ENCODE measurements at places on chromosomes 3 and 15.
A peak's percentile ranks its signal among the peaks of the same experiment; 100 is the strongest.

- DNase-seq = no peak
Observed at GRCh38 chr15:58678683-58679082, 70.8 kb downstream of the ADAM10 start.

GRCh38 chr3:185916042-185916833 is 21.6 kb downstream of the TRA2B start:
- DNase-seq = no peak

GRCh38 chr3:195271410-195272243 is 668 bp upstream of the XXYLT1 start:
- DNase-seq = peak; percentile 91

- DNase-seq = no peak
Observed at GRCh38 chr3:49812916-49813496, 747 bp downstream of the UBA7 start.

GRCh38 chr15:90062973-90063769 is 39.1 kb downstream of the IDH2 start:
- no peak for DNase-seq

GRCh38 chr3:127590282-127590592 is 296 bp downstream of the TPRA1 start:
- no peak for DNase-seq

Measured in hindlimb muscle (tissue), 1 donor.